CD8-positive, alpha-beta memory T cell (primary cell): ENCODE measurements at places on chromosomes 6 and 20. TPM values are rescaled to one million over a fixed set of nuclear protein-coding genes. Genes with fewer than 3 reads are reported as not detected.

Gene HNF4A
- total RNA-seq = not detected

DNA sequence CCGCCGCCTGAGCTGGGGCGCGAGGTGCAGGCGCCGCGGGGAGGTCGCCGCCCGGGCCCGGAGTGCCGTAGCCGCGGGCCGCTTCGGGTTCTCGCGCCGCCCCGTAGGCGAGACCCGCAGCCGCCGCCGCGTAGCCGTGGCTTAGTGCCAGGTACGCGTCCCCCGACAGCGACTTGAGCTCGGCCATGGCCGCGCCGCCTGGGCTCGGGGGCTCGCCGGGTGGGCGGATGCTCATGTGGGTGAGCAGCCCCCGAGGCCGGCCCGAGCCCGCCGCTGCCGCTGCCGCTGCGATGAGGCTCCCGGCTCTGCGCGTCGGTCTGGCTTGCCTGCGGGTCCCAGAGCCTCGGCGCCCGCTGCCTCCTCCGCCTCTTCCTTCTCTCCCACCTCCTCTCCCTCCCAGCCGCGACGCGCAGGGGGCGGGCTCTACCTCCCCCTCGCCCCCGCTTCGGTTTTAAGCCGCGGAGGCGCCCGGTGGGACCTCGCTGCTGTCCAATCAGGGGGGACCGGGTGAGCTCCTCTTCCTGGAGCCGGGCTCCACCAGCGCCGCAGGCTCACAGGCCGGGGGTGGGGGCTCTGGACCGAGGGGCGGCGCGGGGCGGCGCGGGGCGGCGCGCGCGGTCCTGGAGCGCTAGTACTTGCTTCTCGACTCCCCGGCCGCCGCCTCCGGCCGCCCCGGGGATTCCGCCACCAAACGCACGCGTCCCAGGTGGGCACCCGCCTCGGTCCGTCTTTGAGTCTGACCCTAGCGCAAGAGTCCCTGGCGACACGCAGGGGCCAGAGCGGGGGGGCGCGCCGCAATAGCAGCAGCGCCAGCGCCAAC lies at the start of gene BHLHE23:
Gene BHLHE23, minus strand, starts transcription at position 425 of the 820 bp plus-strand sequence. Its CDS starts 190 bp downstream, at position 235.
- no peak for DNase-seq

DNA sequence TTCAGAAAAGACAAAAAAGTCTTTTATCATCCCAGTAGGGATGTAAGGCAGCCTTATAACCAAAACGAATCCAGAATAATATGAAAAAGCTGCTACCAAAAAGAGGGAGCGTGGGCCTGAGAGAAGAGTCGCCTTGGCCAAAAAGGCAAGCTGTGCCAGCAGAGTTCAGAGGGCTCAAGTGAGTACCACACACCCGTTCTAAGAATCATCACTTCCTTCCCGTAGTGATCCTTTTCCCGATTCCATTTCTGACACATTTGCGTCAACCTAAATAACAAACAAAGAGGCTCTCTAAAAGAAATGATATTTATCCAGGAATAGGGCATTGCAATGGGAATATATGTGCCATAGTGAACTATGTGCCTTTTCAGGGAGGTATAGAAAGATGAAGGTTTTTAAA lies 3.8 kb upstream of the TMEM181 start:
- DNase-seq = no peak

- no peak for DNase-seq
These were observed 35.7 kb downstream of the DNAAF9 start for GRCh38 chr20:3371754-3372153.
